ENCODE measurements at places on chromosomes 6 and 20.
A peak's percentile ranks its signal among the peaks of the same experiment; 100 is the strongest.

DNA sequence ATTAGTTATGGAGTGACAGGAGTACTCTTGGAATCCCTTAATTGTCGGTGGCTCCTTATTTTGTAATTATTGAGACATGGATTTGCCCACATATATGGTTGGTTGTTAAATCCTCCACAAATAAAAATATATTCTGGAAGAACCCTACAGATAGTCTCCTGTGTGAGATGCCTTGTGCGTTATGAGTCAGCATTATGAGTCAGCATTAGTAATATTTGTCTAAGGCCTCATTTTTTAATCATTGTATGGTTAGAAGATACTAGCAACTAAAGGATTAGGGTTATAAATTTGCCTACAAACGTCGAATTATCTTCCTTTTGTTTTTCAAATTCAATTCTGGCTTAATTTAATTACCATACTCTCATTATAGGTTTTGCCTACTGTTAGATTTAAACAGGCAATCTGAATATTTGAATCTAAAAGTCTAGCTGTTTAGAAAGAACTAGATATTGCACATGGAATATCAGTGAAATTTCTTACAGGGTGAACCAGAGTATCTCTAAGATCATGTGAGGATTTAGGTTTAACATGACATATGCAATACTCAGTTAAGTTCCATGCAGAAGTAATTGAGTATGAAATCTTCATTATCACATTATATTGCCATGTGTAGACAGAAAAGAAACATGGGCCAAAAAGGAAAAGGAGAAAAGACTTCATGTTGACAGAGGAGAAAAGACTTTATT is 5.9 kb downstream of the C6orf58 start:
- no peak for DNase-seq

DNA sequence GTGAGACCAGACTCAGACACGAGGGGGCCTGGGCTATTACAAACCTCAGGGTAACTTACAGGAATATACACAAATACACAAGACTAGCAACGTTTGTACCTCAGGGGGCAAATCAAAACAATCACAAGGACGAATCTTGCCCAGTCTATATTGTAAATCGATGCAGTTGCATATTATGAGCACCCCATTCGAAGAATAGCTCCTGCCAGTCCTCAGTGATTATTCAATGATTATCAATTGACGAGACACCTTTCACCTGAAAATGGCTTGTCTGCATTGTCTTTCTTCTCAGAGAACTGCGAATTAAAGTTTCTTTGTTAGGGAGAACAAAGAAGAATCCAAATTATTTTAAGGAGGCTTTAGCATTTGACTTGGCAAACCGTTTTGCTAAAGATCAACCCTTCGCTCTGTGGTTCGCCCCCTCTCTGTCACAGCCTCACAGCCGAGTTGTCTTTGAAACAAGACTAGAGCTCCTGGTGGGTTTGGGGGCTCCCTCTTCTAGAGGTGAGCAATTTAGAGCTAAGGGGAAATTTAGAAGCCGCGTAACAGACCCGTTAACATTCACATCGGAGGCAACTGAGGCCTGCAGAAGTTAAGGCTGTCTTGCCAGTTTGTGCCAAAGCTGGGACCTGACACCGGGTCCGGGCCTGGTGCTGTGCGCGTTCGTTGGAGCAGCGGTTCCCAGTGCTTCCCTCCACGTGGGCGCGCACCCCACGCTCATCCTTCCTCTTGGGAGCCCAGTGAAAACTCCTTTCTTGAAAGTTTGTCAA is 24.9 kb upstream of the MAP3K7 start:
- peak; percentile 69 for DNase-seq

- no peak for DNase-seq
Observed at GRCh38 chr6:161218222-161218621, 55.6 kb downstream of the AGPAT4 start.

DNA sequence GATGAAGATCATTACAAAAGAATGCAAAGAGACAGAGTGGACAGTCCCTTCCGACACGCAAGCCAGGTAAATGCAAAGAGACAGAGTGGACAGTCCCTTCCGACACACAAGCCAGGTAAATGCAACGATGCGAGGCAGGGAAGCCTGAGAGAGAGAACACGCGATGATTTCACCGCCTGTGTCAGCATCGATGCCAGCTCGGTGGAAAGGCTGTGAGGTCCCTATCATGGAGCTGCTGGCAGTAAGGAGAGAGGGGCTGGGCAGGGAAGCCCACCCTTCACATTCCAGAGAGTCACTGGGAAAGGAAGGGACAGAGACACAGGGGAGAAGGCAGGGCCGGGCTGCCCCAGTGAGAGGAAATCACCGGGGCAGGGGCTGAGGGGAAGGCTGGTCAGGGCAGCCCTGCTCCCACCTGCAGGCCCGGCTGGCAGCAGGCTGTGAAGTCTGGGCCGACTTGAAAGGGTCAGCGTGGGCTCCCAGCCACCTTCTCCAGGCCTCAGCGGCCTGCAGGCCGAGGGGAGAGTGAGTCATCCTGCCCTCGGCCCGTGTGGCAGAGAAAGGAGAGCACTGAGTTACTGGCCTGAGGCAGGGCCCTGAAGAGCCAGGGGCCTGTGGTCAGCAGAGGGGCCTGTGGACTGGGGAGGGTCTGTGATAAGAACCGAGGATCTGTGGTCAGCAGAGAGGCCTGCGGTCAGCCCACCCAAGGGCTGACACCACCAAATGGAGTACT is 80.4 kb downstream of the DACT2 start:
- DNase-seq, result no peak

DNA sequence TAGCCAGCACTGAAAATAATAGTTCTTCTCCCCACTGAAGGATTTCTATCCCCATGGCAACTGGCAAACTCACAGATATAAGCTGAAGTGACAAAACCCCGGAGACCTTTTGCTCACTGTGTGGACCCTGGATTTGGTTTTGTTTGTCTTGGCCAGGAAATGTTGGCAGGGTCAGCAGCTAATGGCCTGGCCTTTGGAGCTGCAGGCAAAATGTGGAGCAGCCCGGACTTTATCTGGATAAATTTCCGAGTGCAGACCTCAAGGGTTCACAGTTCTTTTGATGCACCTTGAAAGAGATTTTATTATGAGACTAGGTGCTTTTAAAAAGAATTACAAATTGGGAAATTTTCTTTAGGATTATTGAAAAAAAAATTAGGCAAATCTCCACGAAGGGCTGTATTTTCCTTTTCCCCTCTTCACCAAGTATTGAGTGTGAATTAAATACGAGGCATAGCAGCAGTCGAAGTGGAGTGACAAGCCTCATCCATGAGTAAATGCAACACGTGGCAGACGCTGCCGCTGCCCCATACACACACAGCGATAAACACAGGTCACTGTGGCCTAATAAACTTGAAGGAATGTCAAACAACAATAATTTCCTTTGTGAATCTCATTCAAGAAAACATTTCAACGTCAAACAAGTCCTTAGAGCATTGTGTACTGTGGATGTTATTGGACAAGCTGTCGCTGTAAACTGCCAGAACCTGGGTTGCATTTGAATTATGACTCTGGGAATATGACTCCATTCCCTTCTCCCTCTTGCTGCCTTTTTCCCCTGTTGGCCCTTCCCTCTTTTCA is 35.1 kb upstream of the CCN6 start:
- DNase-seq, result no peak

- DNase-seq, result no peak
Observed at GRCh38 chr6:160783741-160784140, 81.7 kb downstream of the PLG start.

GRCh38 chr6:126444659-126445273 is 104.9 kb downstream of the CENPW start:
- DNase-seq, result no peak

DNA sequence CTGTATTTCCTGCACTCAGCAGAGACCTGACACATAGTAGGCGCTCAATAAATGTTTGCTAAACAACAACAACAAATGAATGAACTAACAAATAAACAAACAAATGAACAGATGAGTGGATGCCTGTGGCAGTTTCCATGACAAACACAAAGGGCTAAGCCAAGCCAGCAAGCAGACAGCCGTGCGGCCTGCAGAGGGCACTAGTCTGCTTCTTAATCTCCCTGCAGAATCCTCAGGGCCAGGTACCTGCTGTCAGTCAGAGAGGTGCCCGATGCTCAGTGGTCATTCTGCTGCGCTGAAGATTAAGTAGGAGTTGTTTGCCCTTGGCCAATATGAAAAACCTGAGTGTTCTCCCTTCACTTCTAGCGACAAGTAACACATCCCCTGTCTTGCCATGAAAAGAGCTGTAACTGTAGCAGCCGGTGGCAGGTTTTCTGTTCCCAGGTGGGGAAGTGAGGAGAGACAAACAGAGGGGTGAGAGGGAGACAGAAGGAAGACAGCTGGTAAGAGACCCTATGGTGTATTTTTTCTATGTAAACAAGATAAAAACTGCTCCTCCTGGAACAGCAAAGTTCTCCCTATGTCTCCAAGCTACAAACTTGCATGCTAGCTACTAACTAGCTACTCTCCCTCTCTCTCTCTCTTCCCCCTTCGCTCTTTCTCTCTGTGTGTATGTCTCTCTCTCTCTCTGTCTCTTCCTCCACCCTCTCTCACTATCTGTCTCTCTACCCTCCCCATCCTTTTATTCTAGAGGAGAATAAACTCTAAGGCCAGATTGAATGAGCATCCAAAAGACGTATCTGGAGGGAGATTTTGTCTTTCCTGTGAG is at the start of gene MC3R:
TSS of gene MC3R (plus strand) at position 779 of the 829 bp plus-strand sequence. CDS start 112 bp downstream, outside the sequence.
- no peak for DNase-seq

GRCh38 chr6:62090442-62091229 is 195.4 kb downstream of the KHDRBS2 start:
- no peak for DNase-seq

DNA sequence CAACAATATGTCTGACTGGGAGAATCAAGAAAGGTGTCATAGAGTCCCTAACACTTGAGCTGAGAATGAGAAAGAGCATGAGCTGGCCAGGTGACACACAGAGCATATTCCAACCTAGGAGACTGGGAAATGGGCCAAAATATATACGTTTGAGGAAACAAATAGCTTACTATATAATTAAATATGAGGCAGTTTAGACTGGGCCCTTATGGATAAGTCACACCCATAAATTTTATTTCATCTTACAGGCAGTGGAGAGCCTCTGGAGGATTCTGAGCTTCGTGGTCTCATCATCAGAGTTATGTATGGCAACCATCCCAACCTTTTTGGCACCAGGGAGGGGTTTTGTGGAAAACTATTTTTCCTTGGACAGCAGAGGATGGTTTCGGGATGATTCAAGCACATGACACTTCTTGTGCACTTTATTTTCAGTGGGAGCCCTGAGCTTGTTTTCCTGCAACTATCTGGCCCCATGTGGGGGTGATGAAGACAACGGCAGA is 12.9 kb upstream of the NQO2 start:
- no peak for DNase-seq

DNA sequence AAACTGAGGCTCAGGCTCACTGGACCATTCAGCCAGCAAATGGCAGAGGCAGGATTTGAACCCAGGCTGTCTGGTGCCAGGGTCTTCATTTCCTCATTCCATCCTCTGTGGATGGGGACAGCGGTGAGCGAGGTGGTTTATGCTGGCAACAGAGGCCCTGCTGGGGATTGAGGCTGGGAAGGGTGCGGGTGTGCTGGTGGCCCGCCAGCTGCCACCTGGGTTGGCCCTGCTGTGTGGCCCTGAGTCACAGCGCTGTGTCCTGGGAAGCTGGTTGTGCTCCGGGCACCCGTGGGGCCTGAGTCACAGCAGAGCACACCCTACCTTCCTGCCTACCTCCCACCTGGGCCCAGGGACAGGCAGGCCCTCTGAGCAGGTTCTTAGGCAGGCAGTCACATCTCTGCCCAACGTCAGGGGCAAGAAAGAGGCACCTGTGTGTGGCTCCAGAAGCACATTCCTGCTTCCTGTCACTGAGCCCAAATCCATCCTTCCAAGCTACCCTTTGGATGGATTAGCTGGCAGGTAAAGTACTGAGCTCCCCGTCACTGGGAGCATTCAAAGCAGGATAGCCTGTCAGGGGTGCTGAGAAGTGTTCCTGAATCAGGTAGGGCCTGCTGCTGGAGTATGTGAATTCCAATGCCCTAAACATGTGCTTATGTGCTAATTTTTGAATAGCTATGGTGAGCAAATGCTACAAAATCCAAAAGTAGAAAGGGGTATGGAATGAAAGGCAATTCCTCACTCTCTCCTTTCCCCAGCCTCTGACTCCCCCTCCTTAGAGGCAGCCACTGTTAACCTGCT is 53.9 kb downstream of the CEBPB start:
- DNase-seq, result no peak

- DNase-seq, result no peak
Observed at GRCh38 chr20:15476186-15476585, 1097.1 kb downstream of the KIF16B start.

DNA sequence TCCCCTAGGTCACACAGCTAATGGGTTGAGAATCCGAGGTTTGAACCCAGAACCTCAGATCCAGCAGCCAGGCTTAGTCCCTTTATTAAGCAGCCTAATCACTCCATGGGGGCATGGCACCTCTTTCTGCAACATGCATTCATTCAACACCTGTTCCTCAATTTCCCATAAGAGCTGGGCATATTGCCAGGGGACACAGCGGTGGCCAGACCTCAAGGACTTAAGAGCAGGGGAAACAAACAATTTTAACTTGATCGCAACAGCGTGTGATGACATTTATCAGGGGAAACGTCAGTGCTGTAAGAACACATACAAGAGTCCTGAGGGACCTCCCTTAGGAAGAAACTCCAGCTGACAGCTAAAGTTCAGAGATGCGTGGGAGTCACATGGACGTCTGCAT is 267.4 kb upstream of the CDH4 start:
- no peak for DNase-seq

DNA sequence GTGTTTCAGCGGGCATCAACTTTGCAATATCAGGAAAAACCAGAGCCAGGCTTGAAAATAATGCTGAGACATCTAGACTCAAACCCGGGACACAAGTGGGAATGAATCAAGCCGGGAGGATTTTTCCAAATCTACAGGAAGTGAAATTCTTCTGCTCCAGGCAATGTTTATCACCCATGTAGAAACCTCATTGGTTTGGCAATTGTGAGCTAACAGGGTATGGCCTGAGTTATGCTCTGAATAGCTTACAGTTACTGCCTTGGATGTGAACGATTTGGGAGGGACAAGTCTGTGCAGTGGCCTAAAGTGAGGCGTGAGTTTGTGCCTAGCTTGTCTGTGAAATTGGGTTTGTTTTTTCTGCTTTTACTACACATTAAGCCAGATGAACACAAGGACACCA is 87.4 kb downstream of the PCSK2 start:
- DNase-seq, result no peak

DNA sequence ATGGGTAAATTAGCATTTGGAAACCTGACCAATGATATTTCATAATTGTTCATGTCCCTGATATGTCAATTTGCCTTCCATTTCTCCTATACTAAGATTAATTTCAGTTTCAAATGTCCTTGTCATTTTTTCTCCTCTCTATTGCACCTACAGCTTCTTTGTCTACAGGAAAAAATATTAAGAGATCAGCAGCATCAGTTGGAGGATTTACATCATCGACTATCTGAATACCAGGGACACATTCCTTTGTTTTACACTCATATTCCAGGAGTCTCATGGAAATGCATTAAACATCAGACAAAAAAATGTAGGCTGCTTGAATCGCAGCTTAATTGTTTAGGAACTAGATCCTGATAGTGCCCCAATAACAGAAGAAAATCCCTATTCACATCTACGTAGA is 188.2 kb downstream of the PRKN start:
- DNase-seq, result no peak
